ENCODE measurements at places on chromosomes 11 and 22.

GRCh38 chr11:86624366-86624765, 48.0 kb downstream of the ME3 start:
- no peak for DNase-seq

DNA sequence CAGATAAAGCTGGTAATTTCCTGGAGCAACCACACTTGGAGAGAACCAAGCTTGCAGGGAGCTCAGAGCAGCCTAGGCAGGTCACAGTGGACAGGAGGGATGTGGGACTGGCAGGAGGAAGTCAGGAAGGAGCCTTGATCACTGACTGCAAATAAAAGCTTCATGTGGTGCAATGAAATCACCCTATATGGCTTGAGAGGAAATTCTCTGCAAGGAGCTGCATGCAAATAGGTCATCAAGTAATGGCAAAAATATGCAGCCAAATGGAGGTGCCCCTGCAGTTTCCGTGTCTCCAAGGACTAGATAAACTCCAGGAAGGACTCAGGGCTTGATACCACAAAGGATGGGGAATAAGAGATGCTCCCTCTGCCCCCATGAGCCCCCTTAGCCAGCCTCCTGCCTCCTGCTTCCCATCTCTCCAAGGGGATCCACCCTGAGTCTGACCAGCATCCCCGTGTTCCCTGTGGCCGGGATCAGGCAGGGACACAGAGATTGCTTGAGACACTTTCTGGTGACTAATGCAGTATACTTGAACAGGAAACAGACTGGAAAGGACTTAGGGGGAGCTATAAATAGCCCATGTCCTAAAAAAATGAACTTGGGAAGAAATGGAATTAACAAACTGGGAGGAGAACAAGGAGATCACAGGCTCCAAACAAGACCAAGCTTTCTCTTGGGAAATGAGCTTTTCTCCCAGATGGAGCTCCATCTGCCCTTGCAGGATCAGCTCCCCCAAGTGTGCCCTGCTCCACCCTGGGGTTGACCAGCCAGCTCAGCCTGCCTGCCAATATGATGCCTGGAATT, 23.9 kb upstream of the MICAL2 start:
- DNase-seq = peak; percentile 71

- DNase-seq = no peak
These were observed 12.0 kb downstream of the KCNQ1OT1 start for GRCh38 chr11:2687782-2688191.

GRCh38 chr11:66265531-66266377, 2.7 kb upstream of the RAB1B start:
- DNase-seq = no peak

DNA sequence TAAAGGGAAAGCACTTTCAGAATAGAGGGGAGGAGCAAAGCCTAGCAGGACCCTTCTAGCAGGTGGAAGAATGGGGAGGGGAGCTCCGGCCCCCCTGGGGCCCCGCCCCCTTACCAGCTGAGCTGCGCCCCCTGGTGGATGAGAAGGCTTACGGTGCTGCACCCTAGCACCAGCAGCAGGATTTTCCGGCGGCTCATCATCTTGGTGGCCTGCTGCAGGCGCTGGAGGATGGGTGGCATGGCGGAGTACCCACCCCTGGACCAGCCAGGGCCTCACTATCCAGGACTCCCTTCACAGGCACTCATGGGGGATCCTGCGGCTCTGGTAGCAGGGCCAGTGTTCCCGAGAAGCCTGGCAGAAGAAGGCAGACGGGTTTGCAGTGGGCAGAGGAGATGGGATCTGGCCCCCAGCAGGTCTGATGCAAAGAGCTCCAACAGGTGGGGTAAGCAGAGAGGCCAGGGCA, 3.8 kb downstream of the GAL3ST3 start:
- peak; percentile 82 for DNase-seq

DNA sequence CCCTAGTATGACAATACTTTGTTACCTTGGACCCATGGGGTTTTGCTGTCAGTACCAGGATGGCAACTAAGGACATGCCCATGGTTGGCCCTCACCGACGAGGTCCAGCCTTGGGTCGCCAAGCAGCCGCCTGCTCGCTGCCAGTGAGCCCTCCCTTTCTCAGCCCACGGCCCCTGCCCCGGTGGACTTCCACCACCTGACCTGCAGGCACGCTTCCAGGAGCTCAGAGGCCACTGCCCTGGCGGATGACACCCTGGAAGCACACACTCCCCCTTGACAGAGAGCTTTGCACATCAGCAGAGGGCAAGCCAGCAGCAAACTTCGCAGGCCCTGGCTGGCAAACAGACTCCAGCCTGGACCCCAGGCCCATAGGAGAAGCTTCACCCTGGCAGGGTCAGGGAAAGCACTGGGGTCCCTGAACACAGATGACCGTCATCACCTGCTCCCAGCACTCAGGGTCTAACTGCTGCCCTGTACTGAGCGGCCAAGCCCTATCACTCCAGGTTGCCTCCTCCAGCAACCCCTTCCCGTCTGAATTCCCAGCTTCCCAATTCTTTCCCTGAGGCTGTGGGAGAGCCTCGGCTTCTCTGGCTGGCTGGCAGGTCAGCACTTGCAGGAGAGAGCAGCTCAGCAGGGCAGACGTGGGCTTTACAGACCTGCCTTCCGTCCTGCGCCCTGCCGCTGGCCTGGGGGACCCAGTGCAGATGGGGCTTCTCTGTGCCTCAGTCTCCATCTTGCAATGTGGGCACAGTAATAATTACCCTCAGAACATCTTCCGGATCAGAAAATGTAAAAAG, 2.7 kb upstream of the PPARA start:
- DNase-seq = peak; percentile 79

GRCh38 chr11:71221821-71222220, 30.6 kb downstream of the SHANK2 start:
- DNase-seq = no peak

GRCh38 chr11:122062763-122063162, 53.3 kb downstream of the BLID start:
- DNase-seq = no peak

- DNase-seq = no peak
These were observed 39.0 kb downstream of the UVRAG start for GRCh38 chr11:75853971-75854370.

DNA sequence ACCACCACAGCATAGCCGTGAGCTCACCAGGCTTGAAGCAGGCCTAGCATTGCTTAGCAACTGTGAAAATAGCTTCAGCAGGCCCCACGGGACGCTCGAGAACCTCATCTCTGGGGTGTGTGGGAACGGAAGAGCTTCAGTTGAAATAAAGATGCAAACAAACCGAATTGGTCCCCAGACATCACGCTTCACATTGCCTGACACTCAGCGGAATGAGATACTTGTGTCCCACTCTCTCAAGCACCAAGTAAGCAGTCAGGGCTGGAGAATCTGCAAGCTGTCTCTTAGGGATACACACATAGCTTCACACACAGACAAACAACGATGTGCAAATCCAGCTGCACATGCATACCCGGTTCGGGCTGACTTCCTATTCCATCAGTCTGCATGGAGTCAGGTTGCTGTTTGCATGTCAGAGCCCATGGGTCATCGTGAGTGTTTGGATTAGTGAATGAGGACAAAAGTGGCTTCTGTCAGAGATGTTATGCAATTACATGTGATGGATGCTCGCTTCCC, 205.7 kb downstream of the SNX19 start:
- DNase-seq = peak; percentile 46

- no peak for DNase-seq
These were observed 420.0 kb downstream of the MN1 start for GRCh38 chr22:27381552-27381951.

GRCh38 chr11:101914341-101914737, 471 bp upstream of the CEP126 start:
- no peak for DNase-seq

DNA sequence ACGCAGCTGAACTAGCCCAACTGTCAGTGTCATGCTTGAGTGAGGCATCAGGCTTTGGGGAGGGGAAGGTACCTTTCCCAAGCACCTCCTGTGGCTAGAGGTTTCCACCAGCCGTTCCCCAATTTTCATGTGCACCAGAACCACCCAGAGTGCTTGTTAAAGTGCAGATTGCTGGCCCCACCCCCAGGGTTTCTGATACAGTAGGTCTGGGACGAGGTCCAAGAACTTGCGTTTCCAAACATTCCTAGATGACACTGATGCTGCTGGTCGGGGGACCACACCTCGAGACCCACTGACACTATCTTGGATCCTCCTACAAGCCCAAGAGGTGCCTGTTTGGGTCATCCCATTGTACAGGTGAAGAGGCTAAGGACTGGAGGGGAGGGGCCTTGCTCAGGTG, 59.8 kb downstream of the PDE2A start:
- no peak for DNase-seq

DNA sequence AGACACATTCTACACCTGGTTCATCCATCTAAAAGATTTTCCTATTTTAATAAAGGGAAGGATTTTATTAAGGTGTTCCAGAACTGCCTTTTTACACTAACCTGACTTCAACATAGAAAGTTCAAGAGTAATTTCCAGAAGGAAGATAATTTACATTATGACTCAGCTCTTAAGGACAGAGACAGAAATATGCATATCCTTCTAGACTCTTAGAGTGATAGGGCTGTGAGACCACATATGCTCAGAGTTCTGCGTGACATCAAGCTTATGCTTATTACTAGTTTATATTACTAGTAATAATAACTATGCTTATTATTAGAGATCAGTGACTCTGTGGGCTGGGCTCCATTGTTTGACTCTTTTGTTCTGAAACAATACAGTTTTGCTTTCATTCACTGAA, 4.6 kb downstream of the PDGFD start:
- DNase-seq = no peak

- no peak for DNase-seq
These were observed at the start of gene SEC14L6 for GRCh38 chr22:30546616-30547015. SEC14L6 (minus strand) TSS chr22:30546741; CDS start chr22:30546682, 59 bp downstream.

- DNase-seq = no peak
These were observed 84.7 kb upstream of the HEPHL1 start for GRCh38 chr11:93936460-93936859.

DNA sequence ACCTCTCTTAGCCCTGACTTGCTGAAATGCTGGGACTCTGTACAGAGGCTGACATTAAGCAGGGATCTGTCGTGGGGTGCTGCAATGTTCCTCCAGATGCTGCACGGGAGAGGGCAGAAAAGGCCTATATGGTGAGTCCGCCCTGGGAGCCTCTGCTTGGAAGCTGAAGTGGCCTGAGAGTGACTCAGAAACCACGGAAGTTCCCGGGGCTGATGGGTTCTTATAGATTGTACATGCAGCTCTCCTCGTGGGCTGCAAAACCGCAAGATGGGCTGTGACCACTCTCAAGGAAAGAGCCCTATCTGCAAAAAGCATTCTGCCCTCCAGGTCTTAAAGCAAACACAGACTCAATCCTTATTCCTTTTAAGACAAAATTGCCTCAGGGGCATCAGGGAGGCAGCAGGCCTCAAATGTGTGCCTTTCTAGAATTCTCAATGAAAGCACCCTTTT, 5.8 kb upstream of the SLC43A3 start:
- no peak for DNase-seq

DNA sequence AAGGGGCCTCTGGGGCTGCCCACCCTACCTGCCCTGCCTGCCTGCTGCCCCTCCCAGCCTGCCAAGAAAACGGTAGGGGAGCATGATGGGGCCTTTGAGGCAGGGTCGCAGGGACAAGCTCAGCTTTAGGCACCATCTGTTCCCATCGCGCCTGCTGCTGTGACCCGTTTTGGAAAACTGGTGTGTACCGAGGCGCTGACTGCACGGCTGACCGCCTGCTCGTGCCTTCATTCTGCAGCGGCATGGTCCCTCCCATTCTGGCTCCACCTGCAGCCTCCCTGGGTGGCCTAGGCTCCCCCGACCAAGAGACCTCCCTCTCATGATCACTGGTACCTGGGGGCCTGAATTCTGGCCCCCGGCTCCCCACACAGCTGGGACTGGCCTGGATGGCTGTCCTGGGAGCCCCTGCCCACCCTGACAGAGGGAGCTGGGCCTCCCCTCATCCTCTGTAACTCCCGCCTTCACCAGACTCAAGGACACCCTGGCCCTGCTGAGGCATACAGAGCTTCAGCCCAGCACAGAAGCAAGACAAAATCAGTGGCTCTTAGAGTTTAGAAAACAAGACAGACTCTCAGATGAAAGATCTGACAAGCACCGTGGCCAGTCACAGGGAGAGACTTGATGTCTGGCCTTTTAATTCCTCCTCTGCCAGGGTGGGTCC, 6.5 kb upstream of the MYRF start:
- DNase-seq = no peak

- DNase-seq = no peak
These were observed 4.1 kb upstream of the B4GALNT4 start for GRCh38 chr11:364991-365725.

DNA sequence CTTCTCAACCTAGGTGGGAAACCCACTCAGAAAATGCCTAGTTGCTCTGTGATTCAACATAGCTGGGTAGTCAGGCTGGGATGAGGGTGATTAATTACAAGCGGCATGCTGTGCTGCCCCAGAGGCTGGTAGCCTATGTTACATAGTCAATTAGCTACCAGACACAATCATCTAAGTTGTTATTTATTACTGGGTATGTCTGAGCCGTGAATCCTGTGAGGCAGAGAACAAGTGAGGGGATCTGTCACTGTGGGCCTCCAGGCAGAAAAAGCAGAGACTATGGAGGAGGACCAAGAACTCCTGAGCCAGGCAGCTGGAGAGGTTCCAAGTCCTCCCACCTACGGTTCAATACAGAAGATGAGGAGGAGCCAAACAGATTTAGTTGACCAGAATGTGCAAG, 186.6 kb upstream of the BDNF start:
- DNase-seq = no peak

DNA sequence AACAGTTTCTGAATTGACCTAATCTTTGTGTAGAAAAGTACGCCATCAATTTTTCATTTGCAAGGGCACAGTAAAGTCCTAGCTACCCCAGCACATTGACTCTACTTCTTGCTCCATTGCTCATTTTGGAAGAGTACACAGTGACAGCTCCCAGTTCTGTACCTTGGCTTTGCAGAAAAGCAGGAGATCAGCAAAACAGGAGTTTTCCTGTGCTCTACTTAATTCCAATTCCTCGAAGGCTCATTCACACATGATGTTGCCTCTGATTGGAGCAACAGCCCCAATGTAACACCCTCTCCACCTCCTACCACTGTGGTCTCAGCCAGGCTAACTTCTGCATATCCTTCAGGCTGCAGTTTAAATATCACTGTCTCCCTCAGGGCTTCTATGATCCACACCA, 118.7 kb downstream of the PAX6 start:
- no peak for DNase-seq

GRCh38 chr22:38464992-38465672, 2.8 kb upstream of the KDELR3 start:
- DNase-seq = no peak

DNA sequence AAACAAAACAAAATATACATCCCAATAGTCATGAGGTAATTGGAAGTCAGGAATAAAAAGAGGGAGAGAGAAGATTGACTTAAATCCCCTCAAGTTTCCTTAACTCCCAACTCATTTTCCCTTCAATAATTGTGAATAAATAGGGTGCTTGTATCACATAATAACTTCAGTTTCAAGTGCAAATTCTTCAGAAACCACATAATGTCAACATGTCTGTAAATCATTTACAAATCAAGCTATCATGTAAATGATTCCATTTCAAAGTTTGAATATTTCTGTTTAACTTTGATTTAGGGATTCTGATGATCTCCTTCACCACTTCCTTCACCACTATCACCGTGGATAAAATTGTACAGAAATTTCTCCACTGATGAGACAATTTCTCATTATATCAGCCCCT, 23.2 kb downstream of the CASP5 start:
- DNase-seq = no peak

GRCh38 chr22:28058036-28058435, 139.0 kb upstream of the PITPNB start:
- no peak for DNase-seq

All from left ventricle myocardium superior (tissue), 1 donor.